Tibial artery (tissue), 4 donors: ENCODE measurements at places on chromosomes 11 and 22.
A peak's percentile ranks its signal among the peaks of the same experiment; 100 is the strongest.

GRCh38 chr11:93034723-93035039 lies 65.2 kb downstream of the MTNR1B start:
- DNase-seq = no peak

GRCh38 chr11:44621140-44621681 lies 55.7 kb downstream of the CD82 start:
- DNase-seq = peak; percentile 53

DNA sequence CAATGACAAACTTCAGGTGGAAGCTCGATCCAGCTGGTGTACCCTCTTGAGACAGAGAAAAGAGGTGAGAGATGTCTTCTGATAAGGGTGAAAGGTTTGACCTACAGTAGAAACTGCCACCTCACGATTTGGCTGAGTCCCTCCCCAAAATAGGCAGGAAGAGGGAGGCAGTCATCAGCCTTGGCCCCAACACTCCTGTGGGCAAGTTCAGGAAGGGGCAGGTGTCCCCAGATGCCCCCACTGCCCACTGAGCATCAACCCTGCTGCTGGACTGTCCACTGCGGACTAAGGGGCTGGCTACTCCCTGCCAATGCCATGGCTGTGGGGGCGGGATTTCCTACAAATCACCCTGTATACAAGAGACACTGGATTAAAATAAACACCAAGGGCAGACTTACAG lies 441.4 kb downstream of the BUD13 start:
- no peak for DNase-seq

GRCh38 chr11:36594316-36594989 lies at the start of gene IFTAP:
Gene IFTAP, plus strand, starts transcription at chr11:36594502. Its CDS starts 15,602 bp downstream, at chr11:36610104.
- DNase-seq = peak; percentile 69

DNA sequence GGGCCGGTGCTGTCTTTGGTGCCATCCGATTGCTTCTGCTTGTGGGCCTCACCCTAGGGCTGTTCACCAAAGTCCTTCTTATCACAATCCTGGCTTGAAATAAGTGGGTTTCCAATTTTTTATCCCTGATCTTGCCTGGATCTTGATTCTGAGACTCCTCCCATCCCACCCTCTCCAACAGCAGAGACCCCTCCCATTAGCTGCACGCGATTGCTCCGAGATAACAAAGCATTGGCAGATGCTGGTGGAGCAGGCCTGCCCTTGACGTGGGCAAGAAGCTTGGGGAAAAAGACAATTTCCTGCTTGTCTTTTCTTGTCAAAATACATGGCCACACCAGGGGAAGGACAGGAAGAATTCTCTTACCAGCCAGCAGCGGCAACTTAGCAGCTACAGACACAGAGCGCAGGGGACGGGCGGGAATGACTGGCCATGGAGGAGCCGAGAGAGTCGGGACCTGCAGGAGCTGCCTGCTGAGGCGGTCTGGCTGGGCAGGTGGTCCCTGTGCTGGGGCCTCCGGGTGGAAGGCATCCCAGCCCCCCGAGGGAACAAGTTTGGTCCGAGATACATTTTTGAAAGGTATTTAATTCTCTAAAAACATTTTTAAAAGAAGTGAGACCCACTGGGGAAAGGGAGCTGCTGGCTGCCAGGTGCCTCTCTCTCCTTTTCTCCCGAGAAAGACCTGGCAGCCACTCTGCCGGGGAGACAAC lies 9.7 kb upstream of the BID start:
- DNase-seq = no peak

- peak; percentile 73 for DNase-seq
Measured at GRCh38 chr22:36081023-36081431, 52.4 kb upstream of the RBFOX2 start.

DNA sequence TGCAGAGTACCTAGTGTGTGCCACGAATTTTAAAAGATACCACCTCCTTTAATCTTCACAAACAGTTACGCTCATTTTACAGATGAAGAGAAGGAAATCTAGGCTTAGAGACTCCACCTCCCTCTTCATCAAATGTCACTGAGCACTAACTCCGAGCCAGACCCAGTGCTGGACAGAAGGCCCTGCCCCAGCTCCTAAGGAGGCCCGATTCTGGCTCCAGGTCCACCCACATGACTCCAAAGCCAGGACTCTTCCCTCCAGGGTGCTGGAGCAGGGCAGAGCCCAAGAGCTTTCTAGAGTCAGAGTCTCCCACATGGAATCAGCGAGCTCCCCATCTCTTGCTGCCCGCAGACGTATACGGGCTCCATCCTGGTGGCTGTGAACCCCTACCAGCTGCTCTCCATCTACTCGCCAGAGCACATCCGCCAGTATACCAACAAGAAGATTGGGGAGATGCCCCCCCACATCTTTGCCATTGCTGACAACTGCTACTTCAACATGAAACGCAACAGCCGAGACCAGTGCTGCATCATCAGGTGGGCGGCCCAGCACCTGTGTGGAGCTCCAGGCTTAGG lies 27.6 kb downstream of the MYO7A start:
- no peak for DNase-seq

DNA sequence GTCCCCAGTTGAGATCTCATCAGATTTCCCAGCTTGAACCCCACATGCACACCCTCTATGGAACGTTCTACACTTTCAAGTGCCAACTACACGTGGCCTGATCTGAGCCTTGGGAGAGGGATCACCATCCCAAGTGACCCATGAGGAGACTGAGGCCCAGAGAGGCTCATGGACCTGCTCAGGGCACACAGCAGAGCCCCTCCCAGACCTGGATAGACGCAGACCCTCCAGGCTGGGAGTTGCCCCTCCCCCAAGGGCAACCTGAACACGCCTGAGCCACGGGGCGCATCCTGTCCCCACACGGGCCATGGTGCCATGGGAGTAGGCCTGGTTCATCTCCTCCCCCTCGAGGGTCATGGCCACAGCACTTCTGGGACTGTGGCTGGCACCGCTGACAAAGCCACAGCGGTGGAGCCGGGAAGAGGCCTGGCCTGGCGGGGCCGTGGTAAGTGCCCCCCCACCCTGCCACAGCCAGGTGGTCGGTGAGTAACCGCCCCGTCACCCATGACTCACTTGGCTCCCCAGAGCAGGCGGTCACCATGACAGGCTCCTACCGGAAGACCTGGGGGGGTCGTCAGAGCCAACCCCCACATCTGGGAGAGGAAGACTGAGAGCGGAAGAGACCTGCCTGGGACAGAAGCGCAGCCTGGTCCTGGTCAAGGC lies 8.1 kb downstream of the WNT7B start:
- no peak for DNase-seq

DNA sequence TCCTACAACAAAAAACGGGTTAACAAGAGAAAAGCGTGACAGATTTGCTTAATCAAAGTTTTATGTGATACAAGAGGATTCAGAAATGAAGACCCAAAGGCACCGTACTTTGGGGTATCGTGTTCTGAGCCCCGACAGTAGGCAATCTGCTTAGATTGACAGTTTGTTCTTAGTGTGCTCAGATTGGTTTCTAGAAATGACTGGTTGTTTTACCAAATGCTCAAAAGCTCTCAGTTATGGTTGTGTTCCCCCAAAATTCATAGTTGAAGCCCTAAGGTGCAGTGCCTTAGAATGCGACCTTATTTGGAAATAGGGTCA lies 102.7 kb downstream of the RASSF10 start:
- DNase-seq = no peak

DNA sequence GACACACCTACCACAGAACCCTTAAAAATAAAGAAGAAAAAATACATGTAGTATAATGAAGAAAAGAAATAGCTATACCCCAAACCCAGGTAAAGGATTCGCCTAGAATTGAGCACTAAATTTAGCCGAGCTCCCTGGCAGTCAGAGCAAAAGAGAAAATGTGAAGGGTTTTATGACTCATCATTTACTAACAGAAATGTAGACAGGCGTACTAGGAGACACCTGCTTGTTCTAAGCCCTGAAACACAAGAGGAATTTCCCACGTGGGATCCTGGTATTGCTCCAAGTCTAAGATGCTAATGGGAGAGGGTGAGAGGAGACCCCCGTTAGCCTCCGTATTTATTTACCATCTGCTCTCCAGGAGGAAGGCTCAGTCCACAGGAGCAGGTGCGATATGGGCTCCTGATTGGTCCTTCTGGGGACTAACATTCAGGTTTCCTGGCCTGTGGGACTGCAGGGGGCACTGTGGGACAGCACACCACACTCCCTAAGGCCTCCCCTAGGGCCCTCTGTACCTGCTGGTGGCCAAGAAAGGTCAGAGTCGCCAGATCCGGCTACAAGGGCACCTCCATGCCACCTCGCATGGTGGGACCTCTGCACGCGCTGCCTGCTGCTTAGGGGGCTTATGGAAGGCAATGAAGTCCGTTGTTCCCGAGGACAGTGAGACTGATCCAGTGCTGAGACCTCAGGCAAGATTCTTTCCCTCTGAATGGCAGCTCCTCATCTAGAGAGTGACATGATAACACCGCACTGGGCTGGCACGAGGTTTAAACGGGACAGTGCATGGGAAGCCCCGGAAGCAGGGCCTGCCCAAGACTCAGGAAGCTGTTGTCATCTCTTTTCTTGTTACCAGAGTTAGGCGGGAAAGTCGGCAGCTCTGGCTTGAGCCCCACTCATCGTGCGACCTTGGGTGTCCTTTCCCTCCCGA lies 25.8 kb downstream of the KCNC1 start:
- DNase-seq = no peak

DNA sequence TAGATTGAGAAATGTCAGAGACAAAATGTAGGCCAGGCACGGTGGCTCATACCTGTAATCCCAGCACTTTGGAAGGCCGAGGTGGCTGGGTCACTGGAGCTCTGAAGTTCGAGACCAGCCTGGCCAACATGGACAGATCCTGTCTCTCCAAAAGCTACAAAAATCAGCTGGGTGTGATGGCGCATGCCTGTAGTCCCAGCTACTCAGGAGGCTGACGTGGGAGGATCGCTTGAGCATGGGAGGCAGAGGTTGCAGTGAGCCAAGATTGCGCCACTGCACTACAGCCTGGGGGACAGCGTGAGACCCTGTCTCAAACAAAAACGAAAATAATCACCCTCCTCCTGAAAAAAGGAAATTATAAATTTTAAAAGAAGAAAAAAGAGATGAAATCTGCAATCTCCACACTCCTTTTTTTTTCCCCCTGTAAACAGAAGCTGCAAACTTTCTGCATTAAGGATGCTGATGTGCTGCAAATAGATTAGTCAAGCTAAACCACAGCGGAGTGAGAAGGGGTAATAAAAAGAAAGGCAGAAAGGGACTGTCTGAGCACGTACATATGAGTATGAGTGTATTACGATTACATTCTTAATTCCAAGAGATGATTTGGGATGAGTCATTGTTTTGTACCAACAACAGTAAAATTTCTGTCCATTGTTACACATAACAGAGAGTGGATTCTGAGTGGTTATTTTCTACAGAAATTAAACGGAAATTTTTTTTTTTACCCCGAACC lies 87.3 kb downstream of the SIK3 start:
- no peak for DNase-seq
